ENCODE measurements at places on chromosomes 3 and 15.

DNA sequence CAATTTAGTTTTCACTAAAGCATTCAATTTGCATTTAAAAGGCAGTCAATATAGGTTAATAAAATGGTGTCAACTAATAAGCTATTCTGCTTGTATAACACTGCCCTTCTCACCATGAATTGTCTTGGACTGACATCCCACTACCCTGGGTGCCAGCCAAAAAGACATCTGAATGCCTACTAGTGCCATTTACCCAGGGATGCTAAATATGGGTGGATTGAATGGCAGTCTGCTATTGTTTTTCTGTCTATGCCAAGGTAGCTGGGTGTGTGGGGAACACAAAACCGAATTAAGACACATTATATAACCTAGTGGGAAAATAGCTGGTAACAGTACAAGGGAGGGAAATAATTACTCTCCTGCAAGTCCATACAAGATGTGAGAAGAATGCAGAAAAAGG, 240.0 kb upstream of the CFAP20DC start:
- no peak for DNase-seq

- DNase-seq, result peak; percentile 43
Observed at GRCh38 chr15:80970018-80970657, 19.5 kb downstream of the MESD start.

GRCh38 chr3:123773681-123774431, 110.3 kb downstream of the MYLK start:
- no peak for DNase-seq

DNA sequence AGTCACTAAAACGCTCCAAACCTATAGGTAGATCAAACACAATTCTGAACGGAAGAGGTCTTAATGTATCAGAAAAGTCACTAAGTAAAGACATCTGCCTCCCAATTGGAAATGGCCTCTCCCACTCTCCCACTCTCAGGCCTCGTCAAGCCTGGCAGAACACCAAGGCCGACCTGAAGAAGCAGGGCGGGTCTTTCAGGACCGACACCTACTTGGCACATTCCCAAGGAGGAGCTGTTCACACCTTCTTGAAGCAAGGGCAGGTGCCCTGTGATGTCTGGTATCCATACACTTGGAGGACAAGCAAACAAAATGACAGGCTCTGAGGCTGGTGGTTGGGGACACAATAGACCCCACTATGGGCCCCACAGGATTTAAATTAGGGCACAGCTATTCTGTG, 30.0 kb downstream of the XXYLT1 start:
- no peak for DNase-seq

Data from HuH-7.5 (cell line).